ENCODE measurements at places on chromosomes 4 and X.

GRCh38 chr4:7554905-7555304 lies 120.2 kb upstream of the PSAPL1 start:
- no peak for DNase-seq

- no peak for DNase-seq
These were observed 194.3 kb downstream of the SOWAHB start for GRCh38 chr4:76703676-76704075.

DNA sequence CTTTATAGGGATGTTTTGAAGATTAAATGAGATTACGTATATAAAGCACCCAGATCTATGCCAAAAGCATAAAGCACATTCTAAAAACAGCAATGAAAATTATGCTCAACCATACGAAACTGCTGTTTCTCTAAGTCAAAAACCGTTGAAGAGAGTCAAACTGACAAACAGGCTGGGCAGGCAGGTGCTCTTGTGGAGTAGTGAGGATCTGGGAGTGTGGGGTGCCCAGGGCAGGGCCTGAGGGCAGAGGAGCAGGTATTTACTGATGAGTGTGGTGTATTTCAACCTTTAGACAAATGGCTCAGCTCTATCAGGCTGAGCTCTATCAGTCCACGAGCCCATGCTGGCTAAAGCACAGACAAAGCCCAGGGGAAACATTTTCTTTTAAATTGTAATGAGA lies 40.4 kb downstream of the RELL1 start:
- DNase-seq: no peak

- no peak for DNase-seq
These were observed 1.5 kb downstream of the P2RY8 start for GRCh38 chrX:1535241-1536041.

DNA sequence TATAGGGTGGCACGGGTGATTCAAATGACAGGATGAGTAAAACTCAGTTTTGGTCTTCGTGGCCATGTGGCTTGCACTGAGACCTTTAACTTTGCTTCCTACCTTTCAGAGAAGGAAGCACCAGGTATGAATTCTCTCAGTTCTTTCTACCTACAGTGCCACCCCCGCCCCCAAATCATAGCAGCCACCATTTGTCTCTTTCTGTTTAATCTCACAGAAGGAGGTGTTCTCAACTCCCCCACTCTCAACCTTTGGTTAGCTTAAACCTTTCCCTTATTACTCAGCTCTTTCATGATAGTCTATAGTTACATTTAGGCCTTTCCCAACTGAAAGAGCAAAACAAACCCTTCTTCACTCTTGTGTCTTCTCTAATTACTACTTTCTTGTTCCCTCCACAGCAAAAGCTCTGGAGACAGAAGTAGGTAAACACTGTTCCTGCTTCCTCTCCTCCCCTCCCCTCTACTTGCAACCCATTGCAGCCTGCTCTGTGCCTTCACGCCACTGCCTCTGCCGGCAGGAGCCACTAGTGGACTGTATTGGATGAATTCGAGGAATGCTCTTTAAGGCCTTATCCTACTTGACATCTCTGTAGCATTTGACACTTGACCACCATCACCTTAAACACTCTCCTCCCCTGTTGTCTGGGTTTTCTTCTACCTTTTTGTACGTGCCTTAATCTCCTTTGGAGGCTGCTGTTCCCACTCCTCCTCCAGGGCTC lies 123.7 kb downstream of the AFF1 start:
- DNase-seq: no peak

DNA sequence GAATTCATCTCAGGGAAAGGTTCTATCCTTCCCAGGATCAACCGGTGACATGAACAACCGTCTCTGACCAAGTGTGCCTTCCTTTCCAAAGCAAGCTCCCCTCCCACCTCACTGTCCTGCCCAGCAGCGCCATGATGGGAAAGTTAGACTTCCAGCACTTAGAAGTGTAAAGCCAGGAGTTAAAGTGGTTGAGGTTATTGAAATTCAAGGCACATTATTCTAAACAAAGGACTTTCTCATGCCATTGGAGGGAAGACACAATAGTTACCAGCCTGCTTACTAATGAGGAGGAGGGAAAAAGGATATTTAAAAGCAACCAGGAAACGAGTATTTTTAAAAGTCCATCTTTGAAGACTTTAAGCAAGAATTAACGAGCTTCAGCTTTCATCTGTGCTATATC lies 96.8 kb downstream of the NSUN7 start:
- DNase-seq: no peak

DNA sequence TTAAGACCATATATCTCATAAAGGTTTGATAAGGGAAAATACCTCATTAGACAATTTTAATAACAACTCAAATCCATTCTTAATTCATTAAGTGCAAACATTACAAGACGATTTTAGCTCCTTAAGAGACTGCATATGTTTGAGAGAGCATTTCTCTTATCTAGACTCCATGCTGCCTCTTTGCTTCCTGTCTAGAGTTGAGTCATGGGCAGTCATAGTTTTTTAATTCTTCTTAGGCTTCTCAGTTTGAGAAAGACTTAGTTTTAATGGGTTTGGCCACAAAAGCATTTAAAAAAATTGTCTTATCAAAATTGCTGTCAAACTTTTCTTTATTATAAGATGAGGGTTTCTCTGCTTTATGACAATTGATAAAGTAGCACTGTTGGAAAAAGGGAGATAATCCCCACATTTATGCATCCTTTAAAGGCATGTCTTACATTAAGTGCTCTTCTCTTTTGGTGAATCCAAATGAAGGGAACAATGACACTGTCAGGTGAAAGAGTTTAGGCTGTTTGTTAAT lies 713.4 kb downstream of the PCDH18 start:
- no peak for DNase-seq

DNA sequence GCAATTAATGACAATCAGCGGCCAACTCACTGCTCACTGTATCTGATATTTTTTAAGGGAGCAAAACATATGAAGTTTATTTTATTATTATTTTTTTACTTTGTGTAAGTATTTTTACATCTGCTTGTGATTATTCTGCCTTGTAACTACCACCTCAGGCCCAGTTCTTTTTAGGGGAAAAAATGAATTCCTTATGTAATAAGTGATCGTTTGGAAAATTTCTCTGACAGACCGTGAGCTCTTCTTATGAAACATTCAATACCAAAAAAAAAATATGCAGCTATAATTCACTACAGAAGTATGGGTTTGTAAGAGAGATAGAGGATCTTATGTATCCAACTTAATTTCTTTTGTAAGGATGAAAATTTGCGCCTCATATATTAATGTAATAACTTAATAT lies 33.5 kb upstream of the STOX2 start:
- no peak for DNase-seq

GRCh38 chrX:153410373-153410772 lies 899 bp upstream of the ZFP92 start:
- DNase-seq: no peak

DNA sequence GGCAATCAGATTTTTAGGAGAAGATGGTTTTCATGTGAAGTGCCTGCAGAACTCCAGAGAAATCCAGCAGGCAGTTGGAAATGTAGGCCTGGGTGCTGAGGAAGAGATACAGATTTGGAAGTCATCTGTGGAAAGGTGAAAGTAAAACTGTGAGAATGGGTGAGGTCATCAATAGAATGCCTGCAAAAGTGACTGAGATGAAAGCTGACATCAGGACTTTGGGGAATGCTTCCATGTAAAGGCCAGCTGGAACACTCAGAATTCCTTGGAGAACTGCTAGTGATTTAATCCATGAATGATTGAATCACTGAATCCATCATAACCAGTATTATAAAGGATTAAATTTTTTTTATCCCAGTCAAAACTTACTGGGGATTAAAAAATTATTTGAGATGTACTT lies 124.5 kb upstream of the GIMD1 start:
- DNase-seq: no peak

- DNase-seq: no peak
These were observed 93.3 kb upstream of the PDE5A start for GRCh38 chr4:119721878-119722277.

- DNase-seq: no peak
These were observed 282.4 kb downstream of the ANK2 start for GRCh38 chr4:113331811-113332210.

DNA sequence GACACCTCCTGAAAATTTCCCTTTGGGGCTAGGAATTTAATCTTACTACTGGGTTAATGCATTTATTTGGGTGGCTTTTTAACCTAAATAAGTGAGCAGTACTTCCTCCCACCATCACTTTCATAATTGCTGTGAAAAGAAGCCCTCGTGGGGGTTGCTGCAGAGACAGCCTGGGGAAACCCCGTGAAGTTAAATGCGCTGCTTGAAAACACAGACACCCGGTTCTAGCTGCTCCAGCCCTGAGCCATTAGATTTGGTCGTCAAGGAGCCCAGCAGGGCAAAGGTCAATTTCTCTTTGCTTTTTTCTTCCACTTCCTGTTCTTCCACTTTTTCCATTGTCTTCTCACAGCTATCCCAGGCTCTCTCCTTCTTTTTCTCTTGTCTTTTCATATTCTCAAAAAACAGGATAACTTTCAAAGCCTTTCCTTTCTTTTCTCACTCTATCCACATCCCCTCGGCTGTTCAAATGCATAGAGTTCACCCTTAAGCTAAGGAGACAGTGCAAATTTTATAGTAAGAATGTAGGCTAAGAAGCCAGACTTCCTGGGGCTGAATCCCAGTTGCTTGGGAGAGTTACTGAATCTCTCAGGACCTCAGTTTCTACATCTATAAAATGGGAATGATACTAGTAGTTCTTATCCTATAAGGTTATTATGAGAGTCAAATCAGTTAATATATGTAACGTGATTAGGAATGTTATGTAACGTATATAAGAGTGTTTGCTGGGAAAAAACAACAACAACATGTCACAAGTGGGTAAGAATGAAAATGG lies 91.5 kb upstream of the ZNF827 start:
- DNase-seq: no peak

- peak; percentile 85 for DNase-seq
These were observed 15.4 kb downstream of the UTP3 start for GRCh38 chr4:70703619-70704214.

DNA sequence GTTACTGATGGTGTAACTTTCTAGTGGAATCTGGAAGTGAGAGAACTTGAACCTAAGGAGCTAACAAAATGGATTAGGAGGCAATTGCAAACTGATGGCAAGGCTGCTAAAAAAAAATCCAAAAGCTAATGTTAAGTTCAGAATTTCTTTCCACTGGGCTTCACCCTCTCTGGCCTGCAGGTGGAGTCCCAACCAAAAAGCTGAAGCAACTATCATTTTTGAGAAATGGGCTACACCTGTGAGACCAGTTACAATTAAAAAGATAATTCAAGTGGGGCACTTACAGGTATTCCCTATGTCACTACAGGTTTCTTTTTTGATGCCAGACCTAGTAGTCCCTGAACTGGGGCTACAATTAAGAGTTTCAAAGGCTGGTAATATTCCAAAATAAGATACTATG lies 142.1 kb upstream of the FTHL17 start:
- DNase-seq: no peak

DNA sequence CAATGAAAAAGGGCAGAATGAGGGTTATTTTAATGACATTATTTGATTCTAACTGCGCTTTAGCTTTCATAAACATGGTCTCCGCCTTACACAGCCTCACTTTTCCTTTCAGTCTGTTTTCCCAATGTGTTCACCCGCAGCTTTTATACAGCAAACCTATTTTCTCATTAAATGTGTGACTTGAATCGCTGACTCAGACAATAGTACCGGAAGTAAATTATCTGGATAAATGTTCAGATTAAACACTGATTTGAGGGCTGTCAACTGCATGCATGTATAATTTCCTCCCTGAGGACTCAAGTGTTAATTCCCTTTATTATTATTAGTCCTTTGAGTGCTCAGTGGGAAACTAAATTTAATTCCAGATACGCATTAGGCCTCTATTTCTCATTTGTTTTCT lies 117.3 kb downstream of the FAM133A start:
- DNase-seq: no peak

DNA sequence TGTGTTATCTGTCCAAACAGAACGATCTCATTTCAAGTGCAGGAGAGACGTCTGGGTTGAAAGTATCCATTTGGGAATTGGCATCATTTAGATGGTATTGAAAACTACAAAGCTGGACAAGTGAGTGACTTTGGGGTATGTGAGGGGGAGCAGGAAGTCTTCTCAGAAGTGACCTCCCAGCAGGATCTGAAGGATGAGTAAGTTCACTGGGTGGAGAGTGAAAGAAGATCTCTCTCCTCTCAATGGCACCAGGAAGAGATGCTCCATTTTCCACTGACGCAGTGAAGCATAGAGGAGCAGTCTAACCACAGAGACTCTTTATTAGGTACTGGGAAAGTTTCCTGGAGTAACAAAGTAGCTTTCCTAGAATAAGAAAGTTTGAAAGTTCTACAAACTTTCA lies 161.0 kb downstream of the CPE start:
- DNase-seq: no peak

- no peak for DNase-seq
These were observed 23.2 kb downstream of the RELL1 start for GRCh38 chr4:37662861-37663390.

GRCh38 chr4:105605493-105605892 lies 53.1 kb downstream of the ARHGEF38 start:
- no peak for DNase-seq

GRCh38 chr4:96380106-96380505 lies 540.2 kb downstream of the PDHA2 start:
- DNase-seq: no peak

DNA sequence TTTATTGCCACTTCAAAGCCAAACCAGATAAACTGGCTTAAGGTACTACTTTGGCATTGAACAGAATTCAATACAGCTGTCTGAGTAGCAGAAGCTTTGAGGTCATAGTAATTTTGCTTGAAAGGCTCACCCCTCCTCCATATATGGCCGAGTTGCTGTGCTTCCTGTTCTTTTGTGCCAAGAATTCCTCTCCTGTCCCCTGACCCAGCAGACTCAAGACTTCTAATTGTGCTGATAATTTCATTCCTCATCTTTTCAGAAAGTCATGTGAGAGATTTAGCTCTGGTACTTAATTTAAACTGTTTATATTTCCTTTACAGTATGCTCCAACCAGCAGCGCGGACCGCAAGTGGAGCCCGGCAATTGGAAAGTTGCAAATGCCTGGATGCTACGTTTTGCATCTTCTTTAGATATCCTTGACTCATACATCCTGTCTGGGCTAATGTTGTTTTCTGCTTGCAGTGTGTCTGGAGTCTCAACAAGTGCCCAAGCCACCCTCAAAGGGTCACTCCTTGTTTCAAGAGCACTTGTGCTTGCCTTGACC lies 373.4 kb downstream of the PDGFC start:
- DNase-seq: no peak

- DNase-seq: no peak
These were observed 132.2 kb upstream of the NDP start for GRCh38 chrX:44105228-44105913.

DNA sequence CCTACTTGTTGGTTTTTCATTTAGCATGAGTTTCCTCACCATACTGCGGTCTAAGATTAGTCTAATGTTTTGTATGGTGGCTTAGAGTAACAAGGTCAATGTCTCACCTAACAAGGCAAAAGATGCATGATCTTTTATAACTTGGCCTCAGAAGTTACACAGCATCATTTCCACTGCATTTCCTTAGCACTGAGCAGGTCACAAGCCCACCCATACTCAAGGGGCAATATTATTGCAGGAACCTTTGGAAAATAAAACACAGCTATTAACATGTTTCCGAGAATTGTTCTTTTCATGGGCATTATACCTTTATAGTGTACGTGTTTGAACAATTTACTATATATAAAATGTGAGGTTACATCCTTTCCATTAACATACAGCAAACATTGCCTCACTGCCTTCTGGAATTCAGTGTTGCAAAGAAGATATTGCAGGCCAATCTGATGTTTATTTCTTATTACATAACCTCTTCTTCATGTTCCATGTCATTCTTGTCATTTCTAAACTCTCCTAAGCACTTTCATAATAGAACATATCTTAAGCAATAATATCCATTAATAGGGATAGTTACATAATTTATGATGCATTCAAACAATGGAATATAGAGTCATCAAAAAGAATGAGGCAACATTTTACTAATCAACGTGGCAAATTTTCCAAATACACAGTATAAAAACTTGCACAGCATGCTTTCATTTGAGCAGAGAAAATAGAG lies 153.8 kb downstream of the AREG start:
- no peak for DNase-seq
